Activated T-helper 2 cell treated with anti-CD3 and anti-CD28 coated beads, Interferon-gamma antibody, Interleukin-2, Interleukin-4, amounts not matched to agents 10 μg/mL and 5 μg/mL and 100 μg/mL, durations not matched to agents 14 hours and 24 hours and 36 hours (primary cell): ENCODE measurements at places on chromosomes 13 and 19. TPM values are rescaled to one million over a fixed set of nuclear protein-coding genes. Genes with fewer than 3 reads are reported as not detected.
A peak's percentile ranks its signal among the peaks of the same experiment; 100 is the strongest.

DNA sequence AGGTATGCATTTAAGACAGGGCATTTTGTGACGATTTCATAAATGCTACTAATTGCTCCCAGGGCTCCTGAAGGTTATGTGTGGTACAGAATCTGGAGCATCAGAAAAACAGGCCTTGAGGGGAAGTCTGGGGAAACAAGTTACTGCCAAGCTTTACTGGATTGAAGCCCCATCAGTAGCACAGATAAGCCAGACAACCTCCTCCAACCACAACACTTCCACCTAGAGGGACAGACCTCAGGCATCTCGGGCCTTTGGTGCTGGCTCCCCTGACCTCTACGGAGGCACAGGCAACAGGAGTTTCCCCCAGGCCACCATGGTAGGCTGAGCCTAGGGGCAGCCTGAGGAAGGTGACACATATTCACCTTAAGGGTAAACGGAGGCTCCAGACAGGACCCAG, 54.1 kb downstream of the ABCC4 start:
- no peak for DNase-seq

MATK gene
- total RNA-seq, result 25.4 and 27.5 TPM in 2 replicates

- no peak for DNase-seq
These were observed 48.6 kb downstream of the CHST8 start for GRCh38 chr19:33670398-33670797.

DNA sequence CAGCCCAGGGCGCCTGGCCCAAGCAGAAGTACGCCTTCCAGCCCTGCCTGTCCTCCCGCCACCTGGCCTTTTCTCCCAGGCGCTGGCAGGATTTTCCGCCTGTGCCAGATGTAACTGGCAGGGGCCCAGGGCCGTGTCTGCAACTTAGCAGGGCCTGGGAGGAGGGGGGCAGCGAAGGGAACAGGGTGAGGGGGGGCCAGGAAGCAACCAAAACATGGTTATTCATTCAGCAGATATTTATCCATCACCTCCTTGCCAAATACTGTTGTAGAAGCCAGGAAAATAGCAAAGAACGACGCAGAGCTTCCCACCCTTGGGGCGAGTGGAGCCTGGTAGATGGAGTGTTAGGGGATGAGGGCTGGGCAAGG, 5.6 kb downstream of the TLE6 start:
- DNase-seq, result no peak

PDX1 gene
- not detected in 2 replicates for total RNA-seq

- no peak for DNase-seq
These were observed 378.8 kb downstream of the DACH1 start for GRCh38 chr13:71488201-71488600.

GRCh38 chr19:10544242-10544752, 593 bp downstream of the ATG4D start:
- DNase-seq, result no peak

PODNL1 gene
- 0.41 TPM in 1 of 2 replicates, not detected in the other for total RNA-seq

ZNF470 gene
- total RNA-seq, result 2.1 and 3.3 TPM in 2 replicates

- no peak for DNase-seq
These were observed 95.6 kb upstream of the HTR2A start for GRCh38 chr13:46992383-46992952.

DNA sequence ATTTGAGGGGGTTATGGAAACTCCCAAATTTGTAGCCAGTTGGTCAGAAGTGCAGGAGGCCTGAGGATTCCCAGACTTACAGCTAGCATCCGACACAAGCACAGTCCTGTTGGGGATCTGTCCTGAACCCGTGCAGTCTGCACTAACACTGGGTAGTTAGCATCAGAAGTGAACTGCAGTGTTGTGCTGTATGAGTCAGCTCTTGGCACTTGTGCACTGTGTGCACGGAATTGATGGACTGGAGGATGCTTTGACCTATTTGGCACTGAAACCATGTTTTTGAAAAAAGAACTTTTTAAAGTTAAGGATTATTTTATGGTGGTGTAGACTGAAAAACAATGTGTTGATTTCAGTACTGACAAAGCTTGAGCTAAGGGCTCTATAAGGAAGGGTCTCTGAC, 279.0 kb downstream of the NHLRC3 start:
- DNase-seq, result no peak

- no peak for DNase-seq
These were observed 7.4 kb downstream of the RAP2A start for GRCh38 chr13:97441368-97441767.

GRCh38 chr19:18328340-18329034, 5.6 kb upstream of the LSM4 start:
- peak; percentile 86 for DNase-seq

SULT2A1 gene
- not detected in 2 replicates for total RNA-seq

GRCh38 chr19:17246681-17247425, 1.1 kb upstream of the NR2F6 start:
- no peak for DNase-seq

SSC5D gene
- 0.41 and 0.71 TPM in 2 replicates for total RNA-seq
